ENCODE measurements at places on chromosomes 3 and 15. TPM values are rescaled to one million over a fixed set of nuclear protein-coding genes. Genes with fewer than 3 reads are reported as not detected.

Gene ST8SIA2
- not detected for total RNA-seq

Gene C15orf62
- 0.52 TPM for total RNA-seq

Gene KY
- not detected for total RNA-seq

Gene MUSTN1
- total RNA-seq = not detected

Gene ANAPC13
- total RNA-seq = 78.4 TPM
